Left hindlimb (tissue), 1 donor: ENCODE measurements at places on chromosomes 7 and 10.

DNA sequence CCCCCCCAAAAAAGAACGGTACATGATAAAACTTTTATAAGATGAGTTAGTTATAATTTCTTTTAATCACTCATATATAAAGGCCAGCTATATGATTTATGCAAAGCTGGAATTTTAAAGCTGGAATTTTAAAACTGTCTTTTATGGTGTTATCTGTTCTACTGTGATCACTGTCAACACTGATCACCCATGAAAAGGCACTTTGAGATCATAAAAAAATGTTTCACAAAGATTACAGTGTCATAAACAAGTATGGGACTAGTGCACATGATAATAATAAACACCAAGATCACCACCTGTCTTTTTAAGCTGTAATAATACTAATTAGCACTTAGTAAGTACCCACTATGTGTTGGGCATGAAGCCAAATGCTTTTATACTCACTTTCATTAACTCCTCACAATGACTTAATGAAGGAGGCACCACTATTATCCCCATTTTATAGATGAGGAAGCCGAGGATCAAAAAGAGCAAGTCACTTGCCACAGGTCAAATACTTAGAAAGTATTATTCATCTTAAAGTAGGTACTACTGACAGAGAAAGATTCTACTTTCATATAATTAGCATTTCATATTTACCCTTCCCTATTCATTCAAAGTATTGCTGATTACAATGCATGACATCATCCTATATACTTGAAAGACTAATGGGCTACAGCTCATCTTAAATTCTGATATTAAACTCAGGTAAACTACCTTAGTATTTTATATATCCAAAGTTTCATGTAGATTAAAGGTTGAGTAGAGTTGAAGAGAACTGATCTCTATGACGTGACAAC, 8.3 kb upstream of the RHOBTB1 start:
- no peak for DNase-seq

DNA sequence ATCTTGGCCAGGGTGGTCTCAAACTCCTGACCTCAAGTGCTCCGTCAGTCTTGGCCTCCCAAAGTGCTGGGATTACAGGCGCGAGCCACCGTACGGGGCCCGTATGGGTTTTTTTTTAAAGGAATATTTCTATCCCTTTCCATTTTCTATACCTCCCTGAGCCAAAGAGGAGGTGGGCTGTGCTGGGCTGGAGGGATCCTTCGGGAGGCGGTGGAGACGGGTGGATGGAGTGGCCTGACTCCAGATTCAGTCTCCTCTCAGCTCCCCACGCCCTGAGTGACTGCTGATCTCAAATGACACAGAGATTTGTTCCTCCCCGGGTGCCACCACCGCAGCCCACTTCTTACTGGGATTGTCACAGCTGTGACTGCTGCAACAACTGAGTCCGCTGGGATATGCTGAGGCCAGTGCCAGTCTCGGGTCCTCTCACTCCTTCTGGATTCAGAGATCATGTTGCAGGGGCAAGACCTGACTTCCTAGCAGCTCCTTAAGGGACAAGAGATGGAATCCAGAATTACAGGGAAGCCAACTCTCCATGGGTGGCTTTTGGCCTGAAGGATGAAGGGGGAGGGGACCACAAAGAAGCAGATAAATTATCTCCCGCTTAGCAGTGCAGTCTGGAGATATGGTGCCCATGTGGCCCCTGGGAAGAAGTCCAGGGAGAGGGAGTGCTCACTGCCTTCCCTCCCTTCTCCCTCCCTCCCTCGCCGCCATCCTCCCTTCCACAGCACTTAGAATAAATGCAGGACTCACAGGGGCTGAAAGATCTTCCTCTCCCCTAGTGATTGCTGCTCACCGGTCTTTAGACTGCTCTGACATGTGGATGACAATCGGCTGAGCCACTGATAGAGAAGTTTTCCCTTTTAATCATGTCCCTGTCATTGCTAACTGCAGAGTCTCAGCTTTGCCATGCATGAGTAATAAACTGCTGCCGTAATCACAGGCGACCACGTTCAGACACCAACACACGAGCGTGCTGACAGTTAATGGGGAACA, 14.3 kb downstream of the GALNT17 start:
- DNase-seq = no peak

DNA sequence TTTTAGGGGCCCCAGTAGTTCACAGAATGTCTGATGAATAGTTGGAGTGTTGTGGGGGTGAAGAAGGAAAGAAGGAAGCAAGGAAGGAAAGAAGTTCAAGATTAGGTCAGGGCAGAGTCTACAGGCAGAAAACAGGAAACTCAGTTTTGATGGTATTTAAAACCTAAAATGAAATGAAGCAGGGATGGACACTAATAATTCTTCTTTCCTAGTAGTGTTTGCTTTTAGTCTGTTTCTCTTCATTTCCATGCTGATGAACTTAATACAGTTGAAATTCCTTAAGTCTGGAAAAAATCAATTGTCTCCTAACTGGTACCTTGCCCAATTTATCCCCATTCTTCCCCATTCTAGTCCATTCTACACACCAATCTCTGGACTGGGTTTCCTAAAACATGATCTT, 59.0 kb upstream of the GSAP start:
- no peak for DNase-seq

DNA sequence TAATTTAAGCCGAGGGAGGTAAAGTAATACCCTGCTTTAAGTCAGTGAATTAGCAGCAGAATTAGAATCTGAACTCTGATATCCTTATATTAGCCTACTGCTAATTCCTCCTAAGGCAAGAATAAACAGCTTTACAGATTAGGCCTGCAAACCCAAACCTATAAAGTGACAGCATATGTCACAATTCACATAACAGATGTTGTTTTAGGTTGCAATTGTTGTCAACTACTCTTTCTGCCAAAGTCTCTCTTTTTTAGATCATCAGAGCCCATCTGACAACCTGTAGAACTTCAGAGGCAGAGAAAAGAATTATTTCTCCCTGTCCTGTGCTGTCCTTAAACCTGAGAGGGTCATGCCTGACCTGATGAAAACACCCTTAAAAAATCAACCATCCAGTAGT, 167.2 kb downstream of the PRKG1 start:
- no peak for DNase-seq

DNA sequence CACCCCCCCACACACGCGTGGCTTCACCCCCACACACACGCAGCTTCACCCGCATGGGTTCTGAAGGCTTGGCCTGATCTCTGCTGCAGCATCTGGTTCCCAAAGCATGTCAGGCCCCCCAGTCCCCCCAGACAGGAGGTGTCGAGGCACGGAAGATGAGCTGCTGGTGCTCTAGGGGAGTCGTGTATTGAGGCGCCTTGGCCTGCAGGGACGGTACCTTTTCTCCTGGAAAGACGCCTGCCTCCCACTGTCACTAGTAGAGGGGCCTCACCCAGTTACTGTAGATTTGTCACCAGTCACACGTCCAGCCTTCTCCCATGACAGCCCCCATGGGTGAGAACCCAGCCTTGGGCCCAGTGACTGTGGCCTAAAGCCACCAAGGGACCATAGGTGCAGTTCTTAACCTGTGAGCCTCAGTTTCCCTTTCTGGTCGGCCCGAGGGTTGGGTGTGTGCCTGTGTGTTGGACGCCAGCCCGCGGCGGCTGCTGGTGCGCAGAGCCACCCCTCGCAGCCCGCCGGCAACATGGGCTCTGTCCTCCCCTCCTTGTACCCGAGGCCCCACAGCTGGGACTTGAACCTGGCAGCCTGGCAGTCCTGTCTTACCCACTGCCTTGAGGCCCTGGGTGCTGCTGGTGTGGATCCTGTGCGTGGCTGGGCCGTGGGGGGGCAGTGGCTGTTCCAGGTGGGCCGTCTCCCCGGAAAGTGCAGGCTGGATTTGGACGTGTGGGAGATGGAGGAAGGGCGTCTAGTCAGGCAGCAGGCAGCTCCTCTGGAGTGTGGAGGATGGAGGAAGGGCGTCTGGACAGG, 81.7 kb downstream of the NKX6-2 start:
- peak; percentile 17 for DNase-seq

DNA sequence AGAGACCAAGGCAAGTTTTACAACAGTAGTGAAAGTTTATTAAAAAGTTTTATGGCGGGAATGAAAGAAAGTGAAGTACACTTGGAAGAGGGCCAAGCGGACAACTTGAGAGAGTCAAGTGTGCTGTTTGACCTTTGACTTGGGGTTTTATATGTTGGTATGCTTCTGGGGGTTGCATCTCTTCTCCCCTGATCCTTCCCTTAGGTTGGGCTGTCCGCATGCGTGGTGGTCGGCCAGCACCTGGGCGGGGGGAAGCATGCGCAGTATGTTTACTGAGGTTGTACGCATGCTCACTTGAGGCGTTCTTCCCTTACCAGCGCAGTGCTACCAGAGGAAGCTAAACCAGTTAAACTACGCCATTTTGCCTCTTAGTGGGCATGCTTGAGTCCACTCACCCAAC, 31.9 kb downstream of the NUP42 start:
- no peak for DNase-seq

DNA sequence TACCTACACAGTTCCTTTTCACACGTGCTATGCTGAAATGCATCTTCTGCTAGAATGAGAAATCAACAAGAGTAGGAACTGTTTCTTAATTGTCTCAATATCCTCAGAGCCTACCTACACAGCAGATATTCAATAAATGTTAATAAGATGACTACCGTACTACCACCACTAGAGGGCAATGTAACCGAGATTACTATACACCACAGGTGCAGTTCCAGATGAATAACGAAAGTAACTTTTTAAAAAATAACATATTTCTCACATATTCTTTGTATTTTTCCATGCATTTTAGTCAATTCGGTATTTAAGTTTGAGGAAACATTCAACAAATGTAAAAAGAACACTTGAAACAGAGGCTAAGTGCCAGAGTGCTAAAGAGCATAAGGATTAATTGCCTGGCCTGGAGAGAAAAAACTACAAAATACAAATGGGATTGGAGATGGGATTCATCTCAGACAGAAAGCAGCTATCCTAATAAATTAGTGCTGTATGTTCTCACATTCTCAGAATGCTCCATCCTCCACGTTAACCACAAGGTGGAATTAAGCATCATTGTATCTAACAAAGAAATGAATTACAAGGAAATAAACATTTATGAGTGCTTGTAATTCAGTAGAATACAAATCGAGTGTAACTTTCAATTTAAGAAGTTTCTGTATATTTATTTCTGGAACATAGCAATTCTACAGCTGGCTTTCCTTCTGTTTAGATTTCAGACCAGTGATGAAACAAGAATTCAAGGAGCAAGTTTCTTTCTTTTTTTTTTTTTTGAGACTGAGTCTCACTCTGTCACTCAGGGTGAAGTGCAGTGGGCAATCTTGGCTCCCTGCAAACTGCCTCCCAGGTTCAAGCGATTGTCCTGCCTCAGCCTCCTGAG, 20.3 kb upstream of the HECTD2 start:
- no peak for DNase-seq

GRCh38 chr7:129777195-129777844, 165.8 kb downstream of the NRF1 start:
- DNase-seq = peak; percentile 44

DNA sequence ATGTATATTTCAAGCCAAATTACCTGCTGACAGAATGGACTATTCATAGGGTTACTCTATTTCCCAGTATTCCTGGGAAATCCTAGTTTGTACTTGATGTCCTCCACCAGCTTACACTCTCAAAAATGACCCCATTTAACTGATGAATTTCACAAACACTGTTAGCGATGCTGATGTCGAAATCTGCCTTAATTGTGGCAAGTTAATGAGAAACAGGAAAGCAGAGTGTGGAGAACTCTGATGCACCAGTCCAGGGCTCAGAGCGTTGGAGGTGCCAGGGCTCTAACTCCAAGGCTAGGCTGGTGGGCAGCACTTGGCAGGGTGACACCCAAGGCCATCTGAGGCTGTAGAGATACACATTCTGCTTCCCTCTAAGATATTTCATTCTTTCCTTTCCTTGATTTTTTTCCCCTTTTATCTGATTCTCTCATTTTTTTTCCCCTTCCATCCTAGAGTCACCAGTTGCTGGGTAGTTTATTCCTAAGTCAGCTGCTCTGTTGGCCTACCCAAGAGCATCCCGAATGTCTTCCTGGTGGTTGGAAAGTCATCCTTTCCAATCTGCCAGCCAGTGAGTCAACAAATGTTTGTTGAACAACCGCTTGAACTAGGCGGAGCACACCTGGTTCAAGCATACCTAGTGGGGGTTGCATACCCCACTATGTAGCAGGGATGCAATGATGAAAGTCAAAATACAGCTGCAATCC, 525.0 kb upstream of the NRP1 start:
- DNase-seq = no peak

DNA sequence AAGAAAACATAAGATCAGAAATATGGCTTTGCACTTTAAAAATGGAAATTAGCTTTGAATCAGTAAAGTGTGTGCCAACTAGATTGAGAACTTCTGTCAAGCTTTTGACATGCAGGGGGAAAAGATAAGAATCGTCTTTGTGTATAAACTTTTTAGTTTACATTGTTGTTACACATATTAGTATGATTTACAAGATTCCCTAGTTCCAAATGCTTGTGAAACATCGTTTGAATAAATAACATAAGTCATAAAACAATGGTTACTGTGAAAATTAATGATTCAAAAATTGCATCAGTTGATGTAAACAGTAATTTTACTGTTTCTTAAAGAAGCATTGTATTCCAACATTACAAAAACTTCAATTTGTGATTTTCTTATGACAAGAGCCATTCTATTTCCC, 207.6 kb upstream of the MTPN start:
- DNase-seq = no peak

- DNase-seq = no peak
Observed at GRCh38 chr7:36825501-36825900, 101.2 kb upstream of the AOAH start.

DNA sequence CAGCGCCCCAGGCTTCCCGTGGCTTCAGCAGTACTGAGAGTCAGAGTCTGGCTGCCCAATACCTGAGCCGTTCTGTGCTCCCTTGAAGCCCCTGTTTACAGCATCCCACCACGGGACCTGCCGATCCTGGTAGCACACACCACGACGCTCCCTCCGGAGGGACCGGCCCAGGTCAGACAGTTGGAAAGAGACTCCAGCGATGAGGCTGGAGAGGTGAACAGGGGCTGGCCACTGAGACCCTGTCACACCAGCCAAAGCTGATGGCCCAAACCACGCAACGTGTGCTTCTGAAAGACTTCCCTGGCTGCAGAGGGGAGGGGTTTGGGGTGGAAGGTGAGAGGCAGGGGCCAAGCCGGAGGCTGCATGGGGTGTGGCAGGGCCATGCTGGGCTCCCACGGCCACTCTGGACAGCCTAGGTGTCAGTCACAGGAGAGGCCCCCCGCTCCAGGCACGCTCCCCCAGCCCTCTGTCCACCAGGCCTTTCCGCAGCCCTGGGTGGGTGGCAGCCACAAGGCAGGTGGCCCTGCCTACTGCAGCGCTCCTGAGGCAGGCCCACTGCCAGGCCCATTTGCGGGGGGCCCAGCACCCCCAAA, 140.2 kb upstream of the CHST15 start:
- no peak for DNase-seq

- DNase-seq = no peak
Observed at GRCh38 chr10:97017474-97017903, 168.3 kb downstream of the SLIT1 start.

DNA sequence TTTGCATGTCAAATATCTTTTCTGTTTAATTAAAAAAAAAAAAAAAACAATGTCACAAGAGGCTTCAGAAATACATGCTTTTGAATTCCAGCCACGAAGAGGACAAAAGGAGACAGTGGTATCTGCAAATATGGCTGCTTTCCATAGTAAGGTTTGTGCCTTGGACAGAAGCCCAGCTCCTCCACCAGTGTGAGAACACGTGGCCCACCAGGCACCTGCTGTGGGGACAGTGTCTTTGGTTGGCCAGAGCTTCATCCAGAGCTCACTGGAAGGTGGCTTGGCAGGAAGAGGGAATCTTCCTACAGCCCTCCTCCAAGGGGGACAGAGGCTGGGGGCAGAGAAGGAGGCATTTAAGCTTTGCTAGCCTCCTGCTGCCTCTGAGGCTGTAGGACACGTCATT, 144.6 kb downstream of the GLCCI1 start:
- DNase-seq = no peak

GRCh38 chr10:72783410-72783833, 91.5 kb downstream of the MCU start:
- no peak for DNase-seq
